Brain pericyte (primary cell): ENCODE measurements at places on chromosomes 4 and X.

- no peak for DNase-seq
Measured at GRCh38 chr4:154503598-154503997, 12.0 kb upstream of the DCHS2 start.

DNA sequence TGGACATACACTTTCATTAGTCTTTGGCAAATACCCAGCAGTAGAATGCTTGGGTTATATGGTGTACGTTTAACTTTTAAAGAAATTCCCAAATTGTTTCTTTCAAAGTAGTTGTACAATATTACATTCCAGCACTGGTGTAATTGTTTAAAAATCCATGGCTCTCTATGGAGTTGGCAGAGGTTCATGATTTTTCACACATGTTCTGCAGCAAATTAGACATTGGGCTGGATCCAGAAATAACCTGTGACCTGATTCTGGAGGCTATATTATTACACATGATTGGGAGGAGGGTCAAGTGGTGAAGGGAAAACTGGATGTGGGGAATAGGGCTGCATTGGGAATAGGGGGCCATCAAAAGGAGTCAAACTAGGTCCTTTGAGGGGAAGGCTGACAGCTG lies 41.9 kb downstream of the MAMLD1 start:
- no peak for DNase-seq

DNA sequence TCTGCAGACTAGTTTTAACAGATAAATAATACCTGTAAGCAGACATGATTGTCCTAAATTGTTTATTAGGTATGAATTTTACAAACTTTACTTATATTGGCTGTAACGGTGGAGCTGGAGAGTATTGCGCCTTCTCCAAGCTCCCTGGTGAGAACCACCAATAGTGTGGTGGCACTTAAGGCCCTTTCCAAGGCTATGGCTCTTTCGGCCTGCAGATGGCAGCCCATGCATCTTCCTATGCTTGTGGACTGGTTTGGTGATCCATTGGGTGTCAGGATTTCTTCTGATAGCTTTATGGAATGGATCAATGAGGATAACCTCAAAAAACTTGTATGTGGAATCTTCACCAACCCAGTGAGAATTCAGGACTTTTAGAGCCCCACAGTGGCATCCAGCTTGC lies 7.8 kb downstream of the LARP1B start:
- DNase-seq = no peak

GRCh38 chr4:5465529-5465928 lies 242.8 kb downstream of the EVC2 start:
- no peak for DNase-seq
